ENCODE measurements at places on chromosomes 6 and 20.
A peak's percentile ranks its signal among the peaks of the same experiment; 100 is the strongest.

DNA sequence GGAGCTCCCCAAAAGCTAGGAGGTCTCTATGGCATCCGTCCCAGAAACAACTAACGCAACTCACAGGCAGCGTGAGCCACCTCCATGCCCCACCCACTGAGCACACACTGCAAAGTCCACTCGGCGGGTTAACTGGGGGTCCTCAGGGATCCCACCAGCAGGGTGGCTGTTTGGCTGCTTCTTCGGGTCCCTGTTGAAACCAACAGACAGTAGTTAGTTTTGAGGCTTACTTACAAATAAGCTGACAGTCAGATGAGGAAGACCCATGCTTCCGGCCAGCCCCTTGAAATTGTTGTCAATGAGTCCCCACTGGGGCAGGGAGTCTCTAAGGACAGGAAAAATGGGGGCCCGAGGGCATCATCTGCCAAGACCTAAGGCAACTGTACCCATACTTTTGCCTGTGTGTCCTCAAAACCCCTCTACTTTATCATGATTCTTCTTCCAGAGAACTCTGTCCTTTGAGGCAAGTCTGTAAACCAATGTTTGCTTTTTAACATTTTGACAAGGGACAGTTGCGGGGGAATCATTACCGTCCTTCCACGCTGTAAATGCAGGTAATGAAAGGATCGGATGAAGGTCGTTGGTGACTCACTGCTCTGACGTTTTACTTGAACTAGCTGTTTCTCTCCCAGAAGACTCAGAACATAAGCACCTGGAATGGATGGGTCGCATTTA, 2.2 kb upstream of the PCK1 start:
- DNase-seq = no peak

GRCh38 chr6:141925001-141925400, 207.7 kb upstream of the GJE1 start:
- DNase-seq = no peak

DNA sequence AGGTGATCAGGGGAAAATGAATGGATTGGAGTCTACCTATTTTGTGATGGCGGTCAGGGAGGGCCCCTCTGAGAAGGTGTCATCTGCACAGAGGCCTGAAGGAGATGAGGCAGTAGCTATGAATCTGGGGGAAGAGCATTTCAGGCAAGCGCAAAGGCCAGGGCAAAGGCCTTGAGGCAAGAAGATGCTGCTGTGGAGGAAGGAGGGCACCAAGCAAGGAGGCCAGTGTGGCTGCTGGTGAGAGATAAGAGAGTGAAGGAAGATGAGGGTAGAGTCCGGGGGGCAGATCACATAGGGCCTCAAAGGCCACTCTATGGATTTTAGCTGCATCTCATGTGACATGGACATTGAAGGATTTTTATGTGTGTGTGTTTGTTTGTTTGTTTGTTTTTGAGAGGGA, 20.6 kb upstream of the CSNK2A1 start:
- DNase-seq = no peak

- DNase-seq = no peak
Observed at GRCh38 chr6:108959972-108960582, 111.9 kb downstream of the ARMC2 start.

GRCh38 chr6:135250751-135251497, 69.8 kb downstream of the MYB start:
- no peak for DNase-seq

DNA sequence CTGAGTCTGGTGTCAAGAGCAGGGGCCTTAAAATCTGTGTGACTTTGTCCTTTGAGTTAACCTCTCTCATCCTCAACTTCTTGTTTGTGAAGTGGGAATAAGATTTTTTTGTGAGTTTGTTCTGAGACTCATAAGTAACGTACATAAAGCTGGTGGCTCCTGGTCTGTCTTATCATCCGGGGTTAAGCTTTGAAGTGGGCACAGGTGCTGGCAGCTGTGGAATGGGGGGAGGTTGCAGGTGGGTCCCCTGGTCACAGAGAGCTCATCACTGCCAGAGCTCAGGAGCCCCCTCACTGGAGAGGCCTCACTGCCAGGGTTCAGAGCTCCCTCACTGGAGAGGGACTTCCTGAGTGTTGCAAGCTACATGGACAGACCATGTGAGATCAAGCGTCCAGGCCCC, 174.1 kb downstream of the NRN1 start:
- DNase-seq = no peak

DNA sequence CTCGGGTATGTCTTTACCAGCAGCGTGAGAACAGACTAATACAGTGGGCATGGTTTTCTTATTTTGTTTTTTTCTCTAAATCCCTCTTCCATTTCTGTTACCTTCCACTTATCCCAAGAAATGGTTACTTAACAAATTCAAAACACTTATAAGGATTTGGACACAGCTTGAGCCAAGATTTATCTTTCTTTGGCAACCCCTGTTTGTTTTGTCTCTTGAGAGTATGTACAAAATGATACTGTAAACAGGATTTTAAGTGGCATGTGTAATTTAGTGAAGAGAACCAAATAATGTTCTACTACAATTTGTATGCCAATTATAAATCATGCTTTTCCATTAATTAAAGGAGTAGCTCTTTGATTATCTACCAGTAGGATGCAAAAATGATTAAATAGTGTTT, 51.4 kb downstream of the PPP1R14C start:
- DNase-seq = peak; percentile 50

- peak; percentile 86 for DNase-seq
Observed at GRCh38 chr6:165119231-165120020, 190.0 kb downstream of the C6orf118 start.

DNA sequence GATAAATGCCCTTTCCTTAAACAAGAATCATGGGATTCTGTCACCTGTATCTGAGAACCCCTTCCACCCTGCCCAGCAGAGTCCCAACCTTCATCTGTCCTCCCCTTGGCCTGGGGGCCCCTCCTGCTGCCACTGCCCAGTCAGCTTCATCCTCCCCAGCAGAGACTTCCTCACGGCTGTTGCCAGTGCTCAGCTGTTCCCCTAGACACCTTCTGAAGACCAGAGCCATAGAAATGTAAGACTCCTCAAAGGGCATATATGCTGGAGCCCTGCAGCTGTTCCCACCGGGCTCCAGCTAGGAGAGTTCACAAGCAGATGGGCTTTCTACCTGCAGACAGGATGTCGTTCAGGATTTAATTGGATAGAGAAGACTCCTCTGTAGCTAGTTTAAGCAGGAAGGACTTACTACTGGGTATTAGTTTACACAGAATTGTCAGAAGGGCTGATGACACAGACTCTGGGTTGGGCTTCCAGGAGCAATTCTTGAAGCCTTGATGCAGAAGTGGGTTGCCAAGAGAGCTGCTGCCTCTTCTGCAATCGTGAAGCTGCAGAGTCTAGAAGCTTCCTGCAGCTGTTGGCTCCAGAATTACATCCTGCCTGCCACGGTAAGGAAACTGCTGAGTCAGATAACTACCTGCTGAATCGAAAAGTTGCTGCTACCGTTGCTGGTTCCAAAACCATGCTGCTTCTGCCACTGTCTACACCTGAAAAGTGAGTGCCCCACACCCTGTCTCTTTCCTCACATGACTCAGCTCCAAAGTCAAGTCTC, 57.1 kb upstream of the MLN start:
- peak; percentile 21 for DNase-seq

Measured in LNCaP clone FGC (cell line).